ENCODE measurements at places on chromosomes 7 and 10.
A peak's percentile ranks its signal among the peaks of the same experiment; 100 is the strongest.

DNA sequence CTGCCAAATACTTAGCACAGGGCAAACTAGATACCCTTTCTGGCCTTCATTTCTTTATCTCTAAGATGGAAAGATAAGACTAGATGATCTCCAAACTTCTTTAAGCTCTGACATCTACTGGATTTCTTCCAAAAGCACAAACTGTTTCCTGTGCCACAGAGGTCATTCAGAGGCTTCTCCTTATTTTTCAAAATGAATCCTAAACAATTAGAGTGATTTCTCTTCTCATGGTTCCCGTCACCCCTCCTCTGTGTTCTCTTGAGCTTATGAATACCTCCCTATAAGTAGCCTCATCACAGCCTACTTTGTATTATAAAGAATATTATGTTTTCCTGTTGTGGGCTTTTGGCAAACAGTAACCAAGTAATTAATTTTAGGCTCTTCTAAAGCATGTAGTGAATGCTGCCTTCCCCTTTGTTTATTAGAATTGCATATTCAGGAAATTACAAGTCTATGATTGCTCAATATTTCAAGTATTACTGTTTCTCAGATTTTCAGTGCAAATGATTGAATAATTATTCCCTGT lies 179.5 kb downstream of the REEP3 start:
- DNase-seq = no peak

- DNase-seq = no peak
Measured at GRCh38 chr7:30851651-30852307, 59.9 kb upstream of the AQP1 start.

DNA sequence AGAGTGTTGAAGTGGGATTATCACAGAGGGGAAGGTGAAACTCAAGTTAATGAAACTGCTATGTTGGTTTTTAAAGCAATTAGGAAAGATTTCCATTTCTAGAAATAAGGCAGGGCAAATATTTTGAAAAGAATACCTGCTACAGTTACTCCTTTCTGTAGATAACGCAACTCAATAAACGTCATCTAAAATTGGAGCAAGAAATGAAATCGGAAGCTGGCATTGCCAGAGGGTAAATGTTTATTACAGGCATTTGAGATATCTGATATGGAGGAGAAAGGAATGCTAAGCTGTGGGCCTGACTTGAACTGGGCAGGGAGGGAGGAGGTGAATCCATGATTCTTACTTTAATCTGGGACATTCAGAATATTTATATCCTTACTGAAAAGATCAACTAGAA lies 217.0 kb upstream of the ADARB2 start:
- DNase-seq = no peak

DNA sequence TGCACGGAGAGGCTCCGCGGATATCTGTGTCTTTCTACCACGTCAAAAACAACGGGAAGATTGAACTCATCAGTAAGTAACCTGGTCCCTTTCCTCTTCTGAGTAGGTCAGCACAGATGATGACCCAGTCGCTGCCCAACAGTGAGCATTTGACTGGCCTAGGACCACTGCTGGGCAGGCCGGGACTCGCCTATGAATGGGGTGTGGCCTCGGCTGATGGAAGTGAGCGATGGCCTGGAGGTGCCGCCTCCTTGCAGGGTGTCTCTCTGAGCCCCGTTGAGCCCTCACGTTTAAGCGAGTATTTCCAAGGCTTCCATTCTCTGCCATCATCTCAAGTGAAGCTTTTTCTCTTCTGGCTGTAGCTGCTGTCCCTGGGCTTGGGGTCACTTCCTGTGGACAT lies 18.1 kb downstream of the EIF3B start:
- no peak for DNase-seq

- DNase-seq = no peak
Measured at GRCh38 chr10:27188259-27188658, 33.1 kb downstream of the MASTL start.

DNA sequence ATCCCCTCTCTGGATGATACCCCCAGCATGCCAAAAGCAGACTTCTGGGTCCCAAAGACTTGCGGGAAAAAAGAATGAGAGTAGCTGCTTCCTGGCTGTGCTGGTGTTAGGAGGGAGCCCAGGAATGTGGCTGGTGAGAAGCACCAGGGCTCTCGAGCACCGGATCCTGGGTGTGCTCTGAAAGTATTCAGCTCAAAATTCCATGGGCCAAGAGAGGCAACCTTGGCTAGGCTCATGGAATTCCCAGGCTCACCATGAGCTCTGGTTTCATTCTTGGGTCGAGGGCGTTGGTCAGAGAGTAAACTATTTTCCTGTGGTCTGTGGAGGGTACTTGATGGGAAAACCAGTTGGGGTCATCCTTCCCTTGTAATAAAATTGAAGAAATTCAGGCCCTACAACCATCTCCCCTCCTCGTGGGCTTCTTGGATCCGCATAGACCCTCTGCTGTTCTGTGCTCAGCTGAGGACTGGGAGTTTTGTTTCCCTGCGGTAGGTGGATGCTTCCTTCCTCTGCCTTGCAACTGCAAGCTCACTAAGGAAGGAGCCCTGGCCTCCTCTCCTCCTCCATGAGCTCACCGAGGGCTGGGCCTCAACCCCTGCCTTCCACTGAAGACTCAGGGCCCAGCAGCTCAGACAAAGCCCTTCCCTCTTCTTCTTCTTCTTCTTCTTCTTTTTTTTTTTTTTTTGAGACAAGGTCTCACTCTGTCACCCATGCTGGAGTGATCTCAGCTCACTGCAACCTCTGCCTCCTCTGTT lies 34.5 kb upstream of the AQP1 start:
- DNase-seq = no peak

- no peak for DNase-seq
Measured at GRCh38 chr10:129381741-129382140, 85.3 kb upstream of the MGMT start.

DNA sequence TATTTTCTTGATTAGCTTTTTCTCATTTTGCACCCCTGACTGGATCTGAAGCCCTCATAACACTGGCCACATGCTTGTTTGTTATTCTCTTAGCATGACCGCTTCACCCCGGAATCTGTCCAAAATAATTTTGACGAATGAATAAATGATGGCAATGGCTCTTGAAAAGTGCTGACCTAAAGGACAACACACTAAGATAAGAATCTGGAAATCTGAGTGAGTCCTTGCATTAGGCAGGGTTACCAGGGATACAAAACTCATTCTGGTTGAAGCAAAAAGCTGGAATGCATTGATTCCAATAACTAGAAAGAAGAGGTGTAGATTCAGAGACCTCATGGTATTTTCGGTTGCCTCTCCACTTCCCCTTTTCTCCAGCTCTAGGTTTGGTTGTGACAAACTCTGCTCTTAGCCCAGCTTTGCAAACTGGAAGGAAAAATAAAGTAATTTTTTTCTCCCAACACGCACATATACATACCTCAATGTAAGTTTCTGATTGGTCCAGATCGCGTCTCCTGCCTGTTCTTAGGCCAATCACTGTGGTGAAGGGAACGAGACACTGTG lies 157.4 kb downstream of the SKIDA1 start:
- no peak for DNase-seq

GRCh38 chr7:128827971-128828711 lies 2.1 kb upstream of the FLNC start:
- DNase-seq = no peak

DNA sequence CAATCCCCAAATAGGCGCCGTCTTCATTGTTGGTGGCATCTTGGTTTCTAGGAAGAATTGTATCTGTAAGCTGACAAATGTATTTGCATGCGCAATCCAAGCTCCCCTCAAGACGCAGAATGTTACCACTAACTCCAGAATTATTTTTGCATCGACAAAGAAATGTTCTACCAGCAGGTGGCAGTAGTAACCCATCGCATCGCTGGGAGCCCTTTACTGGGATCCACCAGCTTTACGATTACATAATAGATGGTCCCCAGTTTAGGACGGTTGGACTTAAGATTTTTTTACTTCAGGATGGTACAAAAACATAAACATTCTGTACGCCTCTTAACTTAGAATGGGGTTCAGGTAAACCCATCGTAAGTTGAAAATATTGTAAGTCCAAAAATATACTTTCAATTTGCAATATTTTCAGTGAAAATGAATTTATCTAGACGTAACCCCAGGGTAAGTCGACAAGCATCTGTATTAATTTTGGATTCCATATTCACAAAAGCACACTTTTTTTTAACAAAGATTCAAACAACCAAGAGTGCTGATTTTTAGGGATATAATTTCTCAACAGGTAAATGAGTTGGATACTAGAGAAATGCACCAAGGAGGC lies 114.0 kb upstream of the COBL start:
- peak; percentile 30 for DNase-seq

GRCh38 chr7:135960709-135961451 lies 16.3 kb downstream of the MTPN start:
- DNase-seq = no peak

DNA sequence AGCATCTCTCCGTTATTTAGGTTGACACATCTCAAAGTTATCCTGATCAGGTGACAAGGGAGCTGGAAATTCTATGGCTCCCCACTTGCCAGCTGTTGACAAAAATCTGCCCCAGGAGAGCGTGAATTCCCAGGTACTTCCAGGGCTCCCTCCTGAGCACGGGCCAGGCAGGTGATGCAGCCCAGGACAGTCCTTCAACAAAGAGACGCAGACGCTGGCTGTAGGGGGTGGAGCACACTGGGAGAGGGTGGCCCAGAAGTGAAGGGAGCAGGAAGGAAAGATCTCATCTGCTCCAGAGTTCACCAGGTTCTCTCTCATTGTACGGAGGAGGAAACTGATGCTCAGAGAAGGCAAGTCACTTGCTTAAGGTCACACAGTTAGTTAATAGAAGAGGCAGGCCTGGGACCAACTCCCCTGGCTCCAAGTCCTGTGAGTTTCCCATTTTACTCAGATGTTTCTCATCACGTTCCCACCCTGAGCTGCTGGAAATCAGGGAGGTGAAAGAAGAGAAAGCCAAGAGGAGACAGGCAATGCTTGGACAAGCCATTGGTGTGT lies 41.0 kb upstream of the CHST3 start:
- DNase-seq = no peak

DNA sequence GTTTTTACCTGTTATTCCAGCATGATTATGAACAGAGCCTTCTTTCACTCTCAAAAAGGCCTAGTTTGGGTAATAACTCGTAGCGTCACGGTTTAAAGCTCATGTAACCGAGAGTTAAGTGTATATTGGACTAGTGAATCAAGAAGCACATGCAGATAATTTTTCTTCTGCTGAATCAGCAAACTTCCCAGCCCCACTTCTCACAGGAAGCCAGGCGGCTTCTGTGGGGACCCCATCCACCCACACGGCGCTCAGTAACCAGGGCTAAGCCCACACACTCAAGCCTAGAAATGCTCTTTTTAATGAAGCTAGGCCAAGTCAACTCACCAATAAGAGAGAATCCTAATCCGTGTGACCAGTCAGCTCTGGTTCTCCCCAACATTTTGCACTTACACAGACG lies 191.2 kb upstream of the MGMT start:
- no peak for DNase-seq

DNA sequence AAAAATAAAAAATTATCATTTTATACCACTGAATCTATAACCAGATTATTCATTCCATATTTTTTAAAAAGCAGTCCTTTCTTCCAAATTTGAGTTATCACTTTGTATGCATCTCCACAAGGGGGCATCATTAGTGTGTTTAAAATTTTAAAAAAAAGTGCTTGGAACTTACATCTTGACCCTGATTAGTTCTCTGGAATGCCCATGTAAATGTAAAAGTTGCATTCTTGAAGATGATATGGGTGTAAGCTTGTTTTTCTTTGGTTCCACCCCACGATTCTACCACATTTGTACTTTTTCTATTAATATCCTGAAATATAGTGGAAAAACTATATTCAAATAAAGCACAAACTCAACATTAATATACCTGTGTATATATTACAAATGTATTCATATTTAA lies 144.9 kb downstream of the ELAPOR2 start:
- peak; percentile 14 for DNase-seq

GRCh38 chr10:124724279-124725027 lies 19.7 kb downstream of the FAM53B start:
- no peak for DNase-seq

DNA sequence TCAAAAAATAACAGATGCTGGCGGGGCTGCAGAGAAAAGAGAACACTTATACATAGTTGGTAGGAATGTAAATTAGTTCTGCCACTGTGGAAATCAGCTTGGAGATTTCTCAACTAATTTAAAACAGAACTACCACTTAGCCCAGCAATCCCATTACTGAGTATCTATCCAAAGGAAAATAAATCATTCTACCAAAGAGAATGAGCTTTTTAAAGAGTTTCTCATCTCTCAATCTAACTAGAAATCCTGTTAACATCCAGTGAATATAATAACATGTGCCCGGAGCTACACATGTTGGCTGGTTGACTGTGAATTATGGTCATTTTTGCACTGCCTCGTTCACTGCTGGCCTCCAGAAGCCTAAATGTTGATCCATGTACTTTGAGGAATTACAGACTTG lies 39.3 kb downstream of the BET1 start:
- DNase-seq = no peak

- no peak for DNase-seq
Measured at GRCh38 chr10:74099420-74099819, 51.2 kb downstream of the AP3M1 start.

DNA sequence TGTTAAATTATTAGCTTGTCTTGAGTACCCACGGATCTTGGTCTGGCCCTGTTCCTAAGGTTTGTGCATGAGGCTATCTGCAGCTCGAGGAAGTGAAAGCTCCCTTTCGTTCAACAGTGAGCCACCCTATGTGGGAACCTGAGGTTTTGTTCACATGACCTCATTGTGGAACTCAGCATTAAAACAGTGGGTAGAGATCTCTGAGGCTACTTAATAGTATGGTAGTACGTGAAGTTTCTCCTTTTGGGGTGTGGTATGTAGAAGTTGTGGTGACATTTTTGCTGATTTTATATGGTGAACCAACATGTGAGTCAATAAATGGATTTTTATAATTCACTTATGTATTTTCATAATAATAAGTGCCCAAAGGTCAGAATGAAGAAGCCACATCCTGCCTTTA lies 252.7 kb upstream of the FERD3L start:
- DNase-seq = peak; percentile 6

GRCh38 chr10:95646160-95646559 lies 10.4 kb downstream of the ALDH18A1 start:
- DNase-seq = no peak

DNA sequence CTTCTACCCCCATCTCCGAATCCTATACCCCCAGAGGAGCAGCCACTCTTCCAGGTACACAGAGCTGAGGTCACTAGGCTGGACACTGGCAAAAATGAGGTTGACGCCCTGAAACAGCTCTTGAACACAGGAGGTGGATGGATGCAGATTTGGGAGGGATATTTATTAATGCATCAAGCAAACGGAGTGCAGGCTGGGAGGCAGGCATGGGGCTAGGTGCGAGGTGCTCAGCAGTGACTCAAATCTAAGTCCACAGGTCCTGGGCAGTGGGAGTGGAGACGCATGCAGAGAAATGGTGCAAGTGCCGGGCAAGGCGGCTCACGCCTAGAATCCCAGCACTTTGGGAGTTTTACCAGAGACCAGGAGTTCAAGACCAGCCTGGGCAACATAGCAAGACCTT lies 11.0 kb downstream of the GUSB start:
- DNase-seq = no peak

DNA sequence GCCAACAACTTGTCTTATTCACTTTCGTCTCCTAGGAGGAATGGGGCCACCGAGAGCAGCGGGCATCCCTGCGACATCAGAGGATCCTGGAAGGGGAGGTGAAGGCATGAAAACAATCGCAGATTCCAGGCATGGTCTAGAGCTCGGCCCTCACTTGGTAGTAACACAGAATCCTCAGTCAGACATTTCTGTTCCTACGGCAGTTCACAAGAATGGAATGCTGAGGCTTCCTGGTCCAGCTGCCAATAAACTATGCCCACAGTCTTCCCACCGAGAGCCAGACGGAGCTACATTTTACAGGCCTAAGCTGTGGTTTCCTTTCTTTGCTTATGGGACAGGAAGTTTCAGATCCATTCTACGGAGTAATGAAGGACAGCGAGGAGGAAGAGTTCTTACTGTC lies 75.8 kb downstream of the OR13A1 start:
- DNase-seq = no peak

Measured in CD4-positive, alpha-beta T cell treated with Interleukin-4 for 1 hour (primary cell).